ENCODE measurements at places on chromosomes 12 and 14.

GRCh38 chr12:112598626-112599025 is 179.9 kb downstream of the PTPN11 start:
- DNase-seq, result no peak

GRCh38 chr14:101591121-101591520 is 29.8 kb downstream of the DIO3 start:
- no peak for DNase-seq

- no peak for DNase-seq
These were observed 1324.7 kb downstream of the AACS start for GRCh38 chr12:126389961-126390360.

DNA sequence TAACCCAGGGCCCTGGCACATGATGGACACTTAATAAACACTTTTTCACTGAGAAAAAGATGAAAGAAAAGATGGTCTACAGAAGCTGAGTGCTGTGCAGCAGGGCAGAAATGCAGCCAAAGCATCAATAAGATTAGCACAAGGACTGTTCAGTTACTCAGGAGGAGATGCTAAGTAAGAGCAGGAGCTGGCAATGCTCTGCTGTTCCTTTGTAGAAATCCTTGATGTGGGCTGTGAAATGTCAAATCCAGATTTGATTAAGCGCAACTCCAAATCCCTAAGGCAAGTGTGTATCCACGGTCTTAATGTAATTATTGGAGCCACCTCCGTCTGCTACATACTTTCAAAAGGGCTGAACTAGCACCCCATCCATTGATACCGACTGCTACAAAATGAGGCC is 151.8 kb upstream of the BTG1 start:
- DNase-seq, result no peak

- no peak for DNase-seq
These were observed 203.1 kb downstream of the EGLN3 start for GRCh38 chr14:33747749-33748148.

DNA sequence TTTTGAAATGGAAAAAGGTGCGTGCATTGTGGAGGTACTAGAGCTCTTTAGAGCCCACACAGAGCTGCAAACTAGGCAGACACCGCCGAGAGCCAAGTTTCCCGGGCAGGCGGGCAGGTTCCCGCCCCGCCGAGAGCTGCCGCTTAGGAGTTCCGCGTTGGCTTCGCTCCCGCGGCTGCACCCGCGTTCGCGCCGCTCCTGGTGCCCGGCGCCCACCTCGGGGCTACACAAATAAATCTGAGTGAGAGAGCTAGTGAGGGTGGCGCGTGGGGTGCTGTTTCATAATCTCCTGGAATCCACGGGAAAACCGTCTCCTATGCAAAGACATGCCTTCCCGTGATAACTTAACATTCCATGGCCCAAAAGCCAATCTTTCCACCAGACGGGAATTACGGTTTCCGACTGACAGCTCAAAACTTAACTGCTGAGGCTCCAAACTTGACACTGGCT is 645 bp downstream of the KITLG start:
- no peak for DNase-seq

GRCh38 chr12:97474161-97474560 is 11.6 kb downstream of the RMST start:
- DNase-seq, result no peak

DNA sequence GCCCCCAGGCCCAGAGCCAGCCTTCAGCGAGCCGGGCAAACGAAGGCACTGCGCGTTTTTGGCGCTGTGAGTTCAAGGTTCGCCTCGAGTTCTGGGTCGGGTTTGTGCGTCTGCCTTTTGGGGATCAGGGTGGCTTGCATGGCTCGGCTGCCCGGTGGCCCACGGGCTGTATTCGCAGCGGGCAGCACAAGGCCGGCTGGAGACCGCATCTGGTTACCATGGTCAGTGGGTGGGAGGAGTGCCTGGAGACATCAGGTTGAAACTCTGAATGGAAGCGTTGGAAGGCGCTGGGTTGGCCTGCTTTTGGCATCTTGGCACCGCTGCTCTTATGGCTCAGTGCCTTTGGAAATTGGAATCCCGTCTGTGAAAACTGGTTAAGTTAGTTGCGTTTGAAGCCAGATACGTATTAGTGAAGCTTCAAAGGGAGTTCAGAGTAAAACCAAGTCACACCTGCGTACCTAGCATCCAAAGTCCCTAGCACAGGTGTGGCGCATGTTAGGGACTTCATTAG is 50.9 kb downstream of the SNAPC1 start:
- no peak for DNase-seq

DNA sequence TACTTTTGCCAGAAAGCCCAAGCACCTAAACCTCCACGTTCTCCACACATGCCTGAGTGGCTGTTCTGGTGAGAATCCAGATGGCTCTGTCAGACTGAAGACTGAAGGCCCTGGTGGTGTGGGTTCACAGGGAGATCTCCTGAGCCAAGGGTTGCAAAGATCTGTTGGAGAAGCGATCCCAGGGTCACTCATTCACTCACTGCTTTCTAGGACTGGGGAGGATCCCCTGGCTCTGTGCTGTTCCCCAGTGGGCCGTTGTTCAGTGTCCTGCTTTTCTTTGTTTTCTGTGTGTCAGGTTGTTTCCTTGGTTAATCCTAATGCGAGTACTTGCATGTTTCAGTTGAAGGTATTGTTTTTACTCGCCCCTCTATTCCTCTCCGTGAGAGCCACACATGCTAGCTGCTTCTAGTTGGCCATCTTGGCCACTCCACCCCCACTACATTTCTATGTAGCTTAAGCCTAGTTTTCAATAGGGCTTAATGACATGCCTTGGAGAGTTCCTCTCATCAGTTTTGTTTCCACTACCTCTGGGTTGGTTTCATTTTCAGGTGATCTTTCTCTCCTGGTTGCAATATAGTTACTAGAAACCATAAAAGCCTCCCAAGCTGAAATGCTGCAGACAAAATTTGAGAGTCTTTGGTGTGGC is 144.5 kb upstream of the SLC38A2 start:
- peak; percentile 80 for DNase-seq

- DNase-seq, result no peak
These were observed 173.5 kb upstream of the SFSWAP start for GRCh38 chr12:131537267-131537958.
